ENCODE measurements at places on chromosomes 2 and 18.
A peak's percentile ranks its signal among the peaks of the same experiment; 100 is the strongest.

DNA sequence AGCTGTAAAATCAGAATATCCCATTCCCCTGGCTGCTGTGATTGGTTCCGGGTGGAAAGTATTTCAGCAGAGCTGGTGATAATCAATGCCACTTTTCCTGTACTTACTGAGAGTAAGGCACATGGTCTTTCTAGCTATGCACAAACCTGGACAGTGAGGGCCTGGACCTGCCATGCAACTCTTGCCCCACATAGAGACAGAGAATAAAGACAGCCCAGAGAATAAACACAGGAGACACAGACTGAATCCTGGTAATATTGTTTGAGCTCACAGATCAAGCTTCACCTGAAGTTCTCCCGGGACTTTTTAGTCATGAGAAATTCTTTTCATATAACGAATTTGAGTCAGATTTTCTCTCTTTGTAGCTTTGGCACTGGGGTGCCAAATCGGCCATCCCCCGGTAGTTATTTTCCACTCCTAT is 81.9 kb downstream of the ACAA2 start:
- DNase-seq = no peak

- DNase-seq = no peak
Observed at GRCh38 chr2:182245963-182246362, 180.9 kb downstream of the PDE1A start.

GRCh38 chr2:43717322-43717721 is 41.1 kb upstream of the C1GALT1C1L start:
- DNase-seq = no peak

DNA sequence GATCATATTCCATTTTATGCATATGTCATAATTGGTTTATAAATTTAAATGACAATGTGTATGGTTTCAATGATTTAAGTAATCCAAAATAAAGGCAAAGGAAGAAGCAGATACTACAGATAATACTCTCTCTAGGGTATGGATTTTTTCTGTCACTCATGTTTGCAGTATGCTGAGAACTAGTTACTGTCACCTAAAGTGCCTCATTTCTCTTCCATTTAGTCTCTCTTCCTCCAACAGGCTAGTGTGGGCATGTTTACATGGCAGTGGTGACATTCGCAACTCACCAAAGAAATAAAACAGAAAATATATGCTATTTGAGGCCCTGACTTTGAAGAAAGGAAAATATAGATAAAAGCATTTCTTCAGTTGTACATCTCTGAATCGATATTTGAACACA is 1460.4 kb upstream of the ZEB2 start:
- no peak for DNase-seq

- no peak for DNase-seq
Observed at GRCh38 chr2:217459680-217460405, 543.0 kb downstream of the TNS1 start.

- no peak for DNase-seq
Observed at GRCh38 chr2:181853696-181854095, 37.8 kb upstream of the ITPRID2 start.

GRCh38 chr2:119008108-119008507 is 66.1 kb downstream of the MARCO start:
- DNase-seq = peak; percentile 7

DNA sequence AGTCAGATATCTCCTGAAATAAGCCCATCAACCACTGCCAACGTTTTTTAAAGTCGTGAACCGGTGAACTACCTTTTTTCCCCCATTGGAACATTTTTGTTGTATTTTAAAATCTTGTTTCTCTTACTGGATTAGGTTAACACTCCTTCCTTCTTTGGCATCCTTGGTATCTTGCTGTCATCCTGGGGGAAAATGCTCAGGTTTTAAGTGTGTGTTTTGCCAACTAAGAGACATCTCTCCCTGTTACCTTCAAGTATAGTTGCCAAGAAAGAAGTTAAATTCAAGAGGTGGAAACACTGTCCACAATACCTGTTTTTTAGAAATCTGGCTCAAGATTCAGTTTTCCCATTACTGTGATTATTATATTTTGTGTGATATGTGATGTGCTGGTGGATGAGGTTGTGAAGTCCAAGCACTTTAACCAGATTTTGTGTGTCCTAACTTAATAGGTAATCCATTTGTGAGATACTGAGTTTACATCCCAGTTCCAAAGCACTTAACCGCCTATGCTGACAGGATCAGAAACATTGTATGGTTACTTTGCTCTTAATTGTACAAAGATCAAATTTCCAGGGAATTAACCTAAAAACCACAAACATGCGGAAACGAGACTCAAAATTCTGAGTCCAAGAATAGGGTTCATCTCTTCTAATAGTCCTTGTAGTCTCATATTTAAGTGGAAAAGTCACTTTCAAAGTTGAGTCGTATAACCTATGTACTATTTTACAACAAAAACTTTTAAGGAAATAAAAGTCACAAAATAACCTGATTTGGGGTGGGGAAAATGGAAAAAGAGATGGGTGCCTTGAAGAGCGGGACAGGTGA is 1.3 kb upstream of the SP3 start:
- no peak for DNase-seq

DNA sequence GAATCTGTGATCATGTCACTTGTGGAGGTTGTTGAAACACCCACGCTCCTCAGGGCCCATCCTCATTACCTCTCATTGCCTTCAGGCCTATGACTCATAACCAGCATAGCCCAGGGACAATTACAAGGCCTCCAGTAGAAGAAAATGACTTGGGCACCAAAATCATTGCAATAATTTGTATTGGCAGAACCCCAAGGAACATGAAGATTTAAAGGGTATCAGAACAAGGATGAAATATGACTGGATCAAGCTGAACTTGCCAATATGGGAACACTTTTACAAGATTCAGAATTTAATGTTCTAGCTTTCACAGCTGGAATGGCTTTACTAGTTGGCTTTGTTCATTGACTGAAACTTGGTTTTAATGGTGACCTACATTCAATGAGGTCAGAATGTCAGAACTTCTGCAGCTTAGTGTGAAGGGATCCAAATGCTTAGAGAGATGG is 156.4 kb downstream of the COPS8 start:
- no peak for DNase-seq

- DNase-seq = no peak
Observed at GRCh38 chr2:42693688-42694479, 70.1 kb downstream of the OXER1 start.

DNA sequence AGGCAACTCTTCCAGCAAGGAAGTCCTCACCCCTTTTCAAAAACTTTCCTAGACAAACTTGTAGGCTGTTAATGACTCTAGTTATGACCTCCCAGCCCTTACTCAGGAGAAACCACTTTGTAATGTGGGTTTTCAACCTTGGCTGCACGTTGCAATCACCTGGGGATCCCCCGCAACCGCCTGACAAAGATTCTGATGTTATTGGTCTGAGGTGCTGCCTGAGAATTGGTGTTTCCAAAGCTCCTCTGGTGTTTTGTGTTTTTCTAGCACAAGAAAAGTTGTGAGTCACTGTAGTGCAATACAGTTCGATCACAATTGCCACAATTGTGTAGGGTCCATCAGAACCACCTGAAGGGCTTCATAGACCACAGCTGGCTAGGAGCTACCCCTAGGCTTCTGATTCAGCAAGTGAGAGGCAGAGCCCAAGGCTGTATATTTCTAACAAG is 121.6 kb downstream of the SP100 start:
- DNase-seq = no peak

DNA sequence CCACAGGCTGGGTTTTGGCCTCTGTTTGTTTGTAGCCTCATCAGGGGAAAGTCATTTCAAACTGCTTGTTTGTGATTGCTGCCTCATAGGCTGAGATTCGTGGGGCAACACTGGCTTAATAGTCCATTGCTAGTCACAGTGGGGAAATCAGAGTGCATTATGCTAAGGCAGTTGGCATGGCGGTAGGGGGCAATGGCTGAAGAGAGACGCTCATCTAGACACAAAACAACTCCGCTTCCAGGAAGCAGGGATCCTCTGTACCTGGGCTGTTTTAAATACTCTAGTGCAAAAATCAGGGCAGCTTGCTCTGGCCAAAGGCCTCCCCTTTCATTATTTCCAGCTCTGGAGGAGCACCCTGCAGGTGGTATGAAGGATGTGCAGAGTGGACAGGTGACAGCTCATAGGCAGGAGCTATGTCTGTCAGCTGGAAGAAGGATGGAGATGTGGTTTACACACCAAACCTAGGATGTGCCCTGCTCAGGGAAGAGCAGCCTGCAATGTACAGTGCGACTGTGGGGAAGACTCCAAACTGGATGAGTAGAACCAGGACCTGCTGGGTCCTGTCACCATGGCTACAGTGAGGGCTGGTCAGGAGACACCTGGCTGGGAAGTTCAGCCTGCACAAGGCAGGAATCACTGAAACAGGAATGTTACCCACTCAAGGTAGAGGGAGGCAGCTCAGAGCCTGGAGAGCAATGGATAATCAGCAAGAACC is 234.3 kb downstream of the CLIP4 start:
- no peak for DNase-seq

GRCh38 chr18:27214831-27215230 is 29.7 kb upstream of the CHST9 start:
- no peak for DNase-seq

DNA sequence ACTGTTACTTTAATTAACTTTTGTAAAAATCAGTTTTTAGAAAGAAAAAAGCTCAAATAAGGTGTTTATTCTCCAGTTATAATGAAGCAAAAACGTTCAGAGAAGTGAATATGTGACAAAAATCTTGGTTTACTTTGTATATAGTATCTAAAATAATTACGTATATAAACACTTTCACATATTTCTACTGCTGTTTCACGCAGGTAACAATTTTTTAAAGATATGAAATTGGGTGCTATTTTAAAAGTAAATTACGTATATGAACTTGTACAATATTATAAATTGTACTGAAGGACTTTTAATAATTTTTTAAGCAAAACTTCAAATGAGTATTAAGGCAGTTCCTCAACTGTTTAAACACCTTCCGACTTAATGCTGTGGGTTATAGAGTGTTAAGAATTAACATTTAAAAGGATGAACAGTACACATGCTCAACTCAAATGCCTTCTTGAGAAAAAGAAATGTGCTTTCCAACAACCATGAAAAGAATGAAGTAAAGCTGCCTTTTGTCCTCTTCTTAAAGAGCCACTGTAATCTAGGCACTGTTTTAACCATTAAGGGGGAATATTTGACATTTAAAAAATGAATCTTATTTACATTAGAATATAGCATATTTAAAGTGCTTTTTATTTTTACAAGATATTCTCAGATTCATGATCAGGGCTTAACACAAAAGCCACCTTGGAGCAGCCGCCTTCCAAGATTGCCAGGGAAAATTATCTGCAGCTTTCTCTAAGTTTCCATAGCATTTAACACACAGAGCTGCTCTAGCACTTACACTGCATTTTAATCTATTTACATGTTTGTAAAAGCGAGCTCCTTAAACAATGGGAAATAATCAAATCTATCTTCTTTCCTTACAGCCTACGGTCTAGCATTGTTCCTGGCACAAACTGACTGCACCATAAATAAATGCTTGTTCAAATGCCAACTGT is 56.5 kb upstream of the CDKL4 start:
- DNase-seq = no peak

DNA sequence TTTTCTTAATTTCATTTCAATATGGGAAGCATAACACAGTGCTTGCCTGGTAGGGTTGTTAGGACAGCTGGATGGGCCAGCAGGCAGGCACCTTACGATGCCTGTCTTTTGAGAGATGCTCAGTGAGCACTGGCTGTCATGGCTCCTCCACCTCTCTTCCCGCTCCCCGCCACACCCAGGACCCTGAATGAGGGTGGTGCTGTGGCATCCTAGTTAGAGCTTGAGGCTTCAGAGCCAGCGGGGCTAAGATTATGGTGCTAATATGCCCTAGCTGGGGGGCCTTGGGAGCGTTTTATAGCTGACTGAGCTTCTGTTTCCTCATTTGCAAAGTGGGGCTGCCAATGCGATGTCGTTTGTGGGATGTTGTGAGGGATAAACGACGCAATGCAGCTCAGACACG is 37.7 kb downstream of the ASB1 start:
- DNase-seq = no peak

DNA sequence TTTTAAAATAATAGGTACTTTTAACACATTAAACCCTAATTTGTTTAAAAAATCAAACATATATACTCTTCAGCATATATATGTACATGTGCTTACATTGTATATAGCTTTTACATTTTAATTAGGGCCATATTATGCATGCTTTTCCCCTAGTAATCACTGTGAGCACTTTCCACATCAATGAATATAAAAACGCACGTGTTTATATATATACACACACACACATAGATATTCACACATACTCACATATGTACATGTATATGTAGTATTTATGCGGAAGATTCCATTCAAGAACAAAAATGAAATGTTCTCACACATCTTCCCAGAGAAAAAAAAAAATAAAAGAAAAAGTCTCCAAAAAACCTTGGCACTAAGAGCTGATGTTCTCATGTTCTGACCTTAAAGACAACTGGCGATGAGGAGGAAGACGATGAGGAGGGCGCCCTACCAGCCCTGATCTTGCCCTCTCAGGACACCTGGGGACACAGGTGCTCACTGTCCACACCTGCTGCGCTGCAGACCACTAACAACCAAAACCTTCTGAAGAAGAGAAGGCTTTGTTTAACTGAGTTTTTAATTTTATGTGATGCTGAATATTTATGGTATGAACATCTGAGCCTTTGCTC is 184.7 kb downstream of the HDAC4 start:
- no peak for DNase-seq

DNA sequence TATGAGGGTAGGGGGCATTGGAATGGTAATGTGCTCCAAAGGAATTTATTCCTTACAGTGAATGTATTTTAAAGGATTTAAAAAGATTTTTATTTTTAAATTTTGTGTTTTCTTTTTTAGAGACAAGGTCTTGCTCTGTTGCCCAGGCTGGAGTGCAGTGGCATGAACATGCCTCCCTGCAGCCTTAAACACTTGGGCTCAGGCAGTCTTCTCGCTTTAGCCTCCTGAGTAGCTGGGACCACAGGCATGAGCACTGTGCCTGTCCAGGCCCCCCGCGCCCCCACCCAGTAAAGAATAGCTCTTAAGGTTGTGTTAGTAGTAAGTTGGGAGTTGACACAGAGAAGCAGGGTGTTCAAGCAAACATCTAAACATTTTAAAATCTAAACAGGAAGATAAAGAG is 36.6 kb downstream of the PHLPP1 start:
- no peak for DNase-seq

- DNase-seq = no peak
Observed at GRCh38 chr2:233250985-233251305, 528 bp upstream of the ATG16L1 start.

DNA sequence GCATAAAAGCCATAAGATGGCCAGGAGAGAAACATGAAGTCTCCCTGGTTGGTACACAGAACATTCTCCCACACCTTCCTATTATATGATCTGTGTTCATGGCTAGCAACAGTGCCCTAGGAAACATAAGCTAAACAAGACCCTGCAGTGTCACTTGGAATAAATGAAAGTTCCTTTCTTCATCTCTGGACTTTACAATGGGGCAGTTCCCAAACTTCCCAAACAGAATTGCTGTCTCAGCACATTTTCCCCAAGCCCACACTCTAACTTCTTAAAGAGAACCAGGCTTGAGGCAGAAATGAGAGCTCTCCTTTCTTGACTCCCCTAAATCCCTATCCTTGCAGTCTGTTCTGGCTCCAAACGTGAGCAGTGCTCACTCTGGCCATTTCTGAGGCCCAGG is 173.2 kb upstream of the CREB1 start:
- DNase-seq = no peak

All from hematopoietic multipotent progenitor cell treated with erythropoietin and hydrocortisone succinate and interleukin-3 and kit ligand, for 4 days (in vitro differentiated cells).